ENCODE measurements at places on chromosomes 1 and 21.

GRCh38 chr1:113859478-113860175, 11.9 kb downstream of the PTPN22 start:
- DNase-seq = peak; percentile 85

DNA sequence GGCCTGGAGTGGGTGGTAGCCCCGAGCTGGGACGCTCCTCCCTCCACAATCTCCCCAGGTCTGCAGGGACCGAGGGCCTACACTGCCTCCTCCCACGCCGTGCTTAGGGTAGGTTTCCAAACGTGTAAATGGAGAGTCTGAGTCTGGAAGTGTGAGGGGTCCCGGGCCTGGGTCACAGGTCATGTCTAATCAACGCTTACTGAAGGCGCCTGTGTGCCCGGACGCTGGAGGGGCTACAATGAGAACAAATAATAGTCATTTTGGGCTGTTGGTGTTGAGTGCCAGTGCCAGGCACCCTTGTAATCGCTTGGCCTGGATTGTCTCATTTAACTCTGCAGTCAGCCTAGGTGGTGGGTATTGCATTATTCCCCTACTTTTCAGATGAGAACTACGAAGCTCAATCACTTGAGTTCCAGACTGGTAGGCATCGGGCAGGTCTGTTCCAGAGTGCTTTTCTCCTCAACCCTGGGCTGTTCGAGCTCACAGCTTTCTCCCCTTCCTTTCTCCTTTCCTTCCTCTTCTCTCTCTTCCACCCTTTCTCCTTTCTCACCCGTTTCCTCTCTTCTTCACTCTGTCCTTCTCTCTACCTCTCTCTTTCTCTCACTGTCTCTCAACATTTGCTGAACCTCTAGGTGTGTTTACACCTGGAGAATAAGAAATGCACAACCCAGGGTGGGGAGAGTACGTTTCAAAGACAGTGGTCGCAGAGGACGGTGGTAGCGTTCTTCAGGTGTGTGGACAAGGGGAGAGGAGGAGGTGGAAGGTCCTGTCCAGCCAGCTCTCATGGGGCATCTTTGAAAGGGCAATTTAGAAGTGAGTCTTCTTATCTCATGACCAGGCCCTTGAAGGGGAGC, 883 bp downstream of the SLC66A1 start:
- DNase-seq = no peak

DNA sequence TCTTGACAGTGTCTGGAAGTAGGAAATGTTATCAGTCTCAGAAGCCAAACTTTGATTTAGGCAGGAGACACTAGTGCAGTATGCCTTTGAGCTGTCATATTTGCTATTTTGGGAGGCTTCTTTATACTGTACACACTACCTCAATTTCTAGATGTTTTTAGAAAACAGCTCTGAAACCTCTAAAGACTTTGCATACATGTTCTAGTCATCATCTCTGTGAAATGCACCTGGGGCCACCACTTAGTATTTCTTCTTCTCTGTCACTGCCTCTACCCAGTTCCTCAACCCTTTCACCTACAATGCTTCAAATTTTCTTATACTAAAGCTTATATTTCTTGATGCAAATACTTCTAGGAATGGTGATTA, 29.1 kb upstream of the PLA2G4A start:
- peak; percentile 55 for DNase-seq

DNA sequence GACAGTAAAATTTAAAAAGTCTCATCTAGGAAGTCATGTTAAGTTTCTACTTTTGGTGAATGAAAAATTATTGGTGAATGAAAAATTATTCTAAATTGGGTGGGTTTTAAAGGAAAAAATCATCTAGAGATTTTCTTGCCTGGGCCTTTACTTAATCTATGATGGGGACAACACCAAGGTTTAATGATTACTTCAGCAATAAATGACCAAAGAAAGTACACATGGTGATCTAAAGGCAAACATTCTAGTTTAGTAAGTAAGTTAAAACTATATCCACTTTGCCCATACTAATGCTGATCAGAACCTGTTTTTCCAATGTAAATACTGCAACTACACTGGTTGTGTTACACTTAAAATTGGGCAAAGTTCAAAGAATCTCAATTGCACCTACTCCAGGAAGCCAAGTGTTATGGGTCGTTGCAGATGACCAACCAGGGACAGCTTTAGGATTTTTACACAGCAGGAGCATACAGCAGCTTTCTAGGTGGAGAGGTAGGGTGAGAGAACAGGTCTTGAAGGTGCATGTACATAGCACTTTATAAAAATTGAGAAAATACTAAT, 14.6 kb upstream of the RPL5 start:
- no peak for DNase-seq

DNA sequence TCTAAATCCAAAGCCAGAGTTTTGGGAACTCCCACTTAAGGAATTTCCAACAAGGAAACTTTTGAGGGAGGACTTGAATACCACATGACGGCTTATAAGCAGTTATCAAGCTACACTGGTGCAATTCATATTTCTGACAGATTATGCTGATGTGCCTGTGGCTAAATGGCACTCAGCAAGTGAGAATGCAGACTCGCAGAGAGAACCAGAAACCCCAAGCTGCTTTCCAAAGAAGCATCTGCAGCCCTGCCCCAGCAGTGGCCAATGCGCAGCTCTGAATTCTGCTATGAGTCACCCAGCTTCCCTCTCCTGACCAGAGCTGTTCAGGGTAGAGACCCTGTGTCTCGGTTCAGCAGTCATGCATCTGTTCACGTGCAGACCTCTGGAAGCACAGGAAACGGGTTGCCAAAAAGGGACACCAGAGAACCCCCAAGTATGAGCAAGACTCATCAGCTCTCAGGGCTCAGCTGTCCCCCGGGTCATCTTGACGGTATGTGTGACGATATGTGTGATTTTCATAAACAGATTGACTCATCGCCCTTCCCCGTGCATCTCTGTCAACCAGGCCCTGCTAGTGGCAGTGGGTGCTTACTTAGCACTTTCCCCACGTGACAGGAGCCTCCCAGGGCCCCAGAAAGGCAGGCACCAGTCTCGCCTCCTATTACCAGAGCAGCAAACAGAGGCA, 76.3 kb downstream of the ITPKB start:
- DNase-seq = peak; percentile 100

- no peak for DNase-seq
Observed at GRCh38 chr1:41242342-41243078, 404 bp upstream of the SCMH1 start.

- no peak for DNase-seq
Observed at GRCh38 chr1:116164150-116164549, 53.0 kb downstream of the MAB21L3 start.

DNA sequence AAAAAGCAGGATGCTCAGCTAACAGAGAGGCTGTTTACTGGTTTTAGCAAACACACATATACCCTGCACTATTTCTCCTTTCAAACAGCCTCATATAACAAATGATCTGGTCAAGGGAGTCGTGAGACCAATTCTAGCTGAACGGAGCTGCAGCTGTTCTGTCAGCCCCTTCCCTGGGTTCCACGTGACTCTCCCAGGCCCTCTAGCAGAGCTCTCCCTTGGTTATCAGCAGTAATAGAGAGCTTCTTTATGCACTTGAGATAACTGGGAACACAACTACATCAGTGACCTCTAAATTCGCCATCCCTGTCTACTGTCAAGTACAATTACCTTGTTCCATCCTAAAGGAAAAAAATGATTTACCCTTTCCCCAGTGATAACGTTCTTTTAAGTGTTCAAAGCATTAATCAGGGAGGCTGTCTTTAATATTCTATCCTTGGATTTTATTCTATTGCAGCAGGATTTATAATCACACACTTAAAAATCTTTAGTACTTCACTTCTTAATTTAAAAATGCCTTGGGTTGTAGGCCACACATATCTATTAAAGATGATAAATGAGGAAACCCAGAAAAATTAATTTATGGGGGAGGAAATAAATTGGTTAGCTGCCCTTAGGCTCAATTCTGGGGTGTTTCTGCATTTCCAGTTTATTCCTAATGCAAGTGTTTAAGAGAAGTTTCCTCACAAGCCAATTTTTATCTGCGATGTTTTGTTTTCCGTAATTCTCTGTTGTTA, 28.2 kb downstream of the PTGER3 start:
- DNase-seq = no peak

- no peak for DNase-seq
Observed at GRCh38 chr1:59232216-59232615, 64.7 kb upstream of the FGGY start.

DNA sequence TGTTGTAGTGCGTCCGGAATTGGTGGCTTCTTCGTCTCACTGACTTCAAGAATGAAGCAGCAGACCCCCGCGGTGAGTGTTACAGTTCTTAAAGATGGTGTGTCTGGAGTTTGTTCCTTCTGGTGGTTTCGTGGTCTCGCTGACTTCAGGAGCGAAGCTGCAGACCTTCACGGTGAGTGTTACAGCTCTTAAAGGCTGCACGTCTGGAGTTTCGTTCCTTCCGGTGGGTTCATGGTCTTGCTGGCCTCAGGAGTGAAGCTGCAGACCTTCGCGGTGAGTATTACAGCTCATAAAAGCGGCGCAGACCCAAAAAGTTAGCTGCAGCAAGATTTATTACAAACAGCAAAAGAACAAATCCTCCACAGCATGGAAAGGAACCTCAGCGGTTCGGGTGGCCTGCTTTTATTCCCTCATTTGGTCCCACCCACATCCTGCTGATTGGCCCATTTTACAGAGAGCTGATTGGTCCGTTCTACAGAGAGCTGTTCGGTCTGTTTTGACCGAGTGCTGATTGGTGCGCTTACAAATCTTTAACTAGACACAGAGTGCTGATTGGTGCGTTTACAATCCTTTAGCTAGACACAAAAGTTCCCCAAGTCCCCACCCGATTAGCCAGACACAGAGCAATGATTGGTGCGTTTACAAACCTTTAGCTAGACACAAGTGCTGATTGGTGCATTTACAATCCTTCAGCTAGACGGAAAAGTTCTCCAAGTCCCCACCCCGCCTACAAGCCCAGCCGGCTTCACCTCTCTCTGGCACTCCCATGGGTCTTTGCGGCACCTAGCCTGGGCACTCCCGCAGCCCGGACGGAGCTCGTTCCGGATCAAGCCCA, 49.6 kb upstream of the KRTAP19-8 start:
- DNase-seq = no peak

GRCh38 chr1:212797681-212798080, 6.0 kb downstream of the TATDN3 start:
- no peak for DNase-seq

DNA sequence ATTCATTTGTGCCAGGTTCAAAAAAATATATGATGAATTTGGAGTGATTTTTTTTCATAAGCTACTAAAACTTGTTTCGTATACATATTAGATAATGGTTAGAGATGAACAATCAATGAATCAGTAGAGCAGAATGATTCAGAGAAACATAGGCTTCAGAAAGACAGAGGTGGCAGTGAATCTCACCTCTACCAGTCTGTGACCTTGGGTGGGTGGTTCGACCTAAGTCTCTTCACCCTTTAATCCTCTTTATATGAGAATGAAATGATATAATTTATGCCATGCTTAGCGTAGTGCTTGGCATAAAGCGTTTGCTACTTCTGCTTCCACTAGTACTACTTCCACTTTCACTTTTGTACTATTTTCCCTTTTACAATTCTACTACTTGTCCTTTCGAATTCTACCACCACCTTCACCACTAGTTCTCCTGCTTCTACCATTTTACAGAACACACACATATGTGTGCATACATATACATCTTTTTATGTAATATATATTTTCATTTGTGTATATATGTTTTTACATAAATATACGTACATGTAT, 45.1 kb downstream of the FYB2 start:
- DNase-seq = no peak

GRCh38 chr1:86645851-86646250, 58.5 kb upstream of the SH3GLB1 start:
- DNase-seq = no peak

GRCh38 chr1:170460414-170461155, 71.4 kb upstream of the GORAB start:
- DNase-seq = no peak

DNA sequence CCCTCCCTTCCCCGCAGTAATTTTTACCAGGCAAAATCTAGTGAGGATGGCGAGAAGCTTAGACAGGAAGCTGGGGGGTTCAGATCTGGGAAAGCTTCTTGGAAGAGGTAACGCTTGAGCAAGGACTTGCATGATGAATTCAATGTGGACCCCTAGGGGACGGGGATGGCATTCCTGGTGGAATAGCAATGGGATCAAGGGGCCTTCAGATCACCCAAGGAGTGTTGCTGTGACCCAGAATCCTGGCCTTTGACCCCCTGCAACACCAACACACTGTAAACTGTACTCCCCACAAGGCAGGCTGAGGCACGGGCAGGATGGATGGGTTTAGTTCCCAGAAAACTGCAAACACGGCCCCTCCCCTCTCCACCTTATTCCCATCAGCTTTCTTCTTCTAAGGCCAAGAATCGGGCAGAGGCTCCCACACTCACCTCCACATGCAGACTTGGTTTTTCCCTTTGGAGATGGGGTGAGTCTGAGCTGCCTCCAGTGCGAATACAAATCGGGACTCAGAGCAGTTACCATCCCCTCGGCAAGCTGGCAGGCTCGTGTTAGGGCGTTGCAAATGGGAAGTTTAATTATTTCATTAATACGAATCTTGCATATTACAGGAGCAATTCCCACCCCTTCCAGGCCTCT, 20.1 kb downstream of the DISP3 start:
- DNase-seq = no peak

DNA sequence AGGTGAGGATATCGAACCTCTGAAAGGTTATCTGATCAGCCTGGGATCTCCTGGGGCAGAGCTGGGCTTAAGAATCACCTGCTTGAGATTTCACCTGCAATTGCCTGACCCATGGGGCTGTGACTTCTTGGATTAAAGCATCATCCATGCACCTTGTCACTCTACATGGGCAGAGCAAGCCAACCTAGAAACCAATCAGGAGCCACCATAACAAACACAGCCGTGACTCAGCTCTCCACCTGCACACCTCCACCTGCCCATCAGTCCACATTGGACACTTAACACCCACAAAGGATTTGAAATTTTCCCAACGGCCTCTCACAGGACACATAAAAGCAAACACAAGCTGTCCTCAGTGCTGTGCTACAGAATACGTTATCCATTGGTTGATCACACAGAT, 35.1 kb upstream of the ETS2 start:
- no peak for DNase-seq

DNA sequence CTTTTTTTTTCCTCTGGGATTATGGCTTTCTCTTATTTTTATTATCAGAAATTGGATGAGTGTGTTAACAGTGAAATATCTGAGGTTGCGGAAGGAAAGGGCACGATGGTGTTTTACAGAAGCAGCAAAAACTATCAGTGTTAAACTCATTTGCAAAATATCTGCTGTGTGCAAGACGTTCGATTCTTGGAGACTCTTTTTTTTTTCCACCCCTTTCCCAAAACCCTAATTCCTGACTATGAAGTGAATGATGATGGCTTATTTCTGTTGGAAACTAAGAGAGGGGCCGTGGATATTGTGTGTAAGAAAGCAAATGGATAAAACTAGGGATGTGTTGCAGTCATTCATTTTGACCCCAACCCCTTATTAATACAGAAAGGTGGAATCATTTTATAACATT, 677 bp downstream of the NCAM2 start:
- DNase-seq = no peak

- DNase-seq = no peak
Observed at GRCh38 chr1:59685666-59686065, 129.1 kb upstream of the HOOK1 start.

DNA sequence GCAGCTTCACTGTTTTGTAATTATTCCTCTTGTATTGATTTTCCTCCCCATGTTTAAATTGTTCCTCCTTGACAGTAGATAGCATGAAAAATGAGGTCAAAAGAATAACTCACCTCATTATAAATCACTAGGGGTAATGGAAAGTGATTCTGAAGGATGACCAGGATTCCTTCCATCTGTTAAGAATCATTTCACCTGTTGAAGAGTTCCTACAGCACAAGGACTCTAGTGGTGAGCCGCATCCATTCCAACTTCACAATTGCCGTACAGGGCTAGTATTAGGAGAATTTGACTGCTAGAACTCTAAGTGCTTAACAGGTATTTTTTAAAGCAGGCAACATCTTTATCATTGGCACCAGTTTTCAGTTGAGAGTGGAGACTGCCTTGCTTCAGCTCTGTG, 13.7 kb downstream of the PPP1R12B start:
- no peak for DNase-seq

Measured in GM12864 (cell line).